Occipital lobe (tissue), 3 donors: ENCODE measurements at places on chromosomes 4 and X.

DNA sequence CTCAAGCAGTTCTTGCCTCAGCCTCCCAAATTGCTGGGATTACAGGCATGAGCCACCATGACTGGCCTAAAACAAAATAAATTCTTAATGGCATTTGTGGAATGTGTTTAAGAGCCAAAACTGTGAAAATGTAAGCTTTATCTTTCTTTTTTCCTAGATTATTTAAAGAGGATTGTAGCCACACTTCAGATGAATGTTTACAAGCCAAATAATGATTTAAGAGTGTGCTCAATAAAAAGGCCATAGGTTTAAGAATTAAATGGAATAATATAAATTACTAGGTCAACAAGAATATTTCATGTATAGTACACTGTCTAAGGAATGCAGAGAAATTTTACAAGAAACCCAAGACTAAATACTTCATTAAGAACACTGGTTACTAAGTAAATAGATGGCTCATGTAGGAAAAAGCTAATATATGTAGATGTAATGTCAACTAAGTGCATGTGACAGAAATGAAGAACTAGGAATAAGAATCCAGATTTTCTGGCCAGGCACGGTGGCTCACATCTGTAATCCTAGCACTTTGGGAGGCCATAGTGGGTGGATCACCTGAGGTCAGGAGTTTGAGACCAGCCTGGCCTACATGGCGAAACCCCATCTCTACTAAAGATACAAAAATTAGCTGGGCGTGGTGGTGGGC lies 21.3 kb upstream of the UGDH start:
- no peak for DNase-seq

GRCh38 chr4:41504167-41504818 lies 33.7 kb upstream of the LIMCH1 start:
- DNase-seq, result no peak

GRCh38 chr4:13728761-13729160 lies 101.2 kb upstream of the BOD1L1 start:
- DNase-seq, result peak; percentile 10

DNA sequence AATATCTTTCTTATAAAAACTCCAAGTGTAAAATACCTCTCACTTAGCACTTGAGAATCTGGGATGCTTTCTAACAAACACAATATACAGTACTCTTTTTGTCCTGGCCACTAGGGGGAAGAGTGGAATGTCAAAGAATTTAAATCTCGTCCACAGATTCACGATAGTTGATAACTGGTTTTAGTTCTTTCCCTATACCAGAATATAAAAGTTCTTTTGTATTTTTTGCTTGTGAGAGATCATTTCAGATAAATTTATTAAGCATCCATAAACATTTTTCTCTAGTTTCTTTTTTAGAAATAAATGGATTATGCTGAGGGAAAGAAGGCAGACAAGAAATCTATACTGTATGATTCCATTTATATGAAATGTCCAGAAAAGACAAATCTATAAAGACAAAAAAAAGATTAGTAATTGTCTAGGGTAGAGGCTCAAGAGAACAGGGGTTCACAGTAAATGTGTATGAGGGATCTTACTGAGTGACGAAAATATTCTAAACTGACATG lies 50.4 kb downstream of the MGARP start:
- DNase-seq, result no peak

DNA sequence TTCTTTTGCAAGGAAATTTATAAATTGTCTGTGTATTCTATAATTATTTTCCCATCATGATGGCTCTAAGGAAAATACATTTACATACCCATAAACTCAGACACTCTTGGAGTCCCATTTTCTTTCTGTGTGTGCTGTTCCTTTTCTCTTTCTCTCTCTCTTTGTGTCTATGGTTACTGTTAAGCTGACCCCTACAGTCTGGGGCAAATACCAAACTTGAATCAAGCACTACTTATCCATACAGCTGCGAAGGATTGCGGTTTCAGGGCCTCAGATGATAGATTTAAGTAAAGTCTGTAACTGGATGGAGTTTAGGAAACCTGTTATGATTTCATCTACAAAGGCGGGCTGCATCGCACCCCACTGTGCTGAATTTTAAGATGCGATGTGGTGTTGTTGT lies 150.2 kb downstream of the SHROOM3 start:
- no peak for DNase-seq

DNA sequence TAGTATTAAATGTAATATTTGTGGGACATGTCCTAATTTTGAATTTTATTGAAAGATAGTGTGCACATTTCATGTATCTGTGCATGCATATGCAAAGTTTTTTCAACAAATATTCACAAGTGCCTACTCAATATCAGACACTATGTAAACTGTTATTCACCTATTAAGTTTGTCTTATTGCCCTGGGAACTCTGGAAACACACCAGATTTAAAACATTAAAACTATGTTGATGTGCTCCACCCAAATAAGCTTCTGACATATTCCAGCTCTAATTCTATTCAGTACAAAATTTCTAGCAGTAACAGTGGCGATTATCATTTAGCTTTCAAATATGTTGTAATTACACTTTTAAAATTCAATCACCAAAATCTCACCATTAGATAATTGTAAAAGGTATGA lies 183.1 kb upstream of the TTC29 start:
- DNase-seq, result no peak

DNA sequence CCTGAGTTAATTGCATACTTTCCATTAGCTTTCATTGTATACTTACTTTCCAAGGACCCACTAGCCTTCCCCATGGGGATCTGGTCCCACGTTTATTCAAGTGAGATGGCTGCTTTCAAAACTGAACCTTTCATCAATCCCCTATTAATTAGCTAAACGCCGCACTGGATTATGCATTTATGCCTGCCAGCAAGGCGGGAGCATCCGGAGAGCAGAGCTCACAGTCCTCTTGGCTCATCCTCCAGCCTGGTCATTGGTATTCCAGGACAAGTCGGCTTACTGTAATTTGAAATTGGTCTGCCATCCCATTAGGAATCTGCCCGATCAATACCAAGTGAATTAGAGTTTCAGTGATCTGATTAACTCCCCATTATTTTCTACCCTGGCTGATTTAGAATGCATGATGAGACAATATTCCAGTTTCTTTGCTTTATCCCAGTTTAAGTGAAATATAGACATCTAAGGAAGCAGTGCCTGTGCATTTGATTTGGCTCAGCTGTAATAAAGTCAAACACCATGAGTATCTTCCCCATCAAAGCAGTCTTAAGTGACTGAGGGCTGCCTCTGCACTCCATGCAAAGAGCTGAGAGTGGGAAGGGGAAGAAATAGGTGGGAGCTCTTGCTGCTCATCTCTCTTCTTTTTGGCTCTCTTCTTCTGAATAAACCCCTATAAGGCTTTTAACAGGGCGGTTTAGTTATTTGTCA lies 411.4 kb downstream of the GPAT3 start:
- no peak for DNase-seq

GRCh38 chr4:1969928-1970723 lies 38.6 kb downstream of the NELFA start:
- no peak for DNase-seq

GRCh38 chrX:38657562-38657961 lies 96.2 kb downstream of the TSPAN7 start:
- no peak for DNase-seq

- DNase-seq, result no peak
Observed at GRCh38 chr4:152339576-152339975, 196.3 kb downstream of the FBXW7 start.

DNA sequence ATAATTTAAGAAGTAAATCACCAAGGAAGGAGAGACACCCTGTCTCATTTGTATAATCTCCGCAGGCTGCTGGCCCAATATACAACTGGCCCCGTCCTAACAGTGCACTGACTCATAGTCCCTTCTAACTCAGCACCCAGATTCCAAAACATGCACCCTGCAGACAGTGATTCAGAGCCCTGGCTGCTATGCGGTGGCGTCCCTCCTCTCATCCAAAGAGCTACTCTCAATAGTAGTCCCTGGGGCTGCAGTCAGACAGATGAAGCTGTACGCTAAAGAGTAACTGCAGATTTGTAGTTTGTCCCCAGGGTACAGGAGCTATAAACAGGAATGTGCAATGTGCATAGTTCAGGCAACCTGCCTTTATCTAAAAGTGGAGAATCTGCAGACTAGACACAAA lies 23.0 kb downstream of the GABRA3 start:
- DNase-seq, result peak; percentile 13

- DNase-seq, result no peak
Observed at GRCh38 chr4:38449506-38450174, 214.4 kb upstream of the KLF3 start.

GRCh38 chr4:152938237-152938947 lies 2.3 kb downstream of the FHDC1 start:
- DNase-seq, result peak; percentile 42

DNA sequence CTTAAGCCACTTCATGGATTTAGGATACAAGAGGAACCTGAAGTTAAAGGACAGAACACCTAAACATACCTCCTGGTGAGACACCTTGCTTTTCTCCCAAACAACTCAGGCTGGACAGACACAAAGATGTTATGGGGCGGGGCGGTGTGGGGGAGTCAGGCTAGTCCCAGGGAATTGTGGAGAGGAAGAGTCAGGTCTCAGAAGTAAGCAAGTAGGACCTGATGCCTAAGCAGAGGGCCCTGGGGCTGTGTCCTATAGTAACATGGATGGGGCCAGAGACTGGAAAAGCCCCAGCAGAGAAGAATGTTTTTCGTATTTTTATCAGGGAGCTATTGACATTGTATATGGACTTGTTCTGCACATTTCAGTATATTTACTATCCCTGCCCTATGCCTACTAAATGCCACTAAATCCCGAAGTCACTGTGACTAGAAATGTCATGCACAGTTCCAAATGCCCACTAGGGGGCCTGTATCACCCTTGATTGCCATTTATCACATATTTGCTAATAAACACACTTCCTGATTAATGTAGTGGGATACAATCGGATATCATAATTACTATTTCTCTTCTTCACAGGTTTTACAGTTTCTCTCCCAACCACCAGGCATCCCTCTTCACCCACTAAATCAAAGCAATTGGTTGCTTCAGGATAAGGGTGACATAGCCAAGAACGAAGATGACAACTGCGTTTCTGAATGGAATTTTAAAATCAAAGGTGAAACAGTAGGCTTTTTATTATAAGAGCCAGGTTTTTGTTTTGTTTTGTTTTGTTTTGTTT lies 23.8 kb upstream of the ARHGAP10 start:
- DNase-seq, result no peak

DNA sequence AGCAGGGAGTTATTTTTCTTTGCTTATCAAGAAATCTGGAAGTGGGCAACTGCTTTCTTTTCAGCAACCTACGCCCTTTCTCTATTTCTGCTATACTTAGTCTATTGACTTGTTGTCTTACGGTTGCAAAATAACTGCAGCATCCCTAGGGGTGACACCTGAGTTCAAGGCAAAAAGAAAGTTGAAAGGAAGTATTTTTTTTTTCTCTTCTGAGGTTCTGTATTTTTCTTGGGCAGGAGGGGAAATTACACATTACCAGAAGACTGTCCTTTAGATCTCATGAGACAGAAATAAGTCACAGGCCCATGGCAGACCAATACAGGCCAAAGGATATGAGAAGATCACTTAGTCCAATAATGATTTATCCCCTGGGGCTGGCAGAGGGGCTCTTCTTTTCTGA lies 204.7 kb upstream of the CASK start:
- DNase-seq, result no peak

- no peak for DNase-seq
Observed at GRCh38 chrX:103524747-103525146, 5.5 kb upstream of the RAB40A start.

DNA sequence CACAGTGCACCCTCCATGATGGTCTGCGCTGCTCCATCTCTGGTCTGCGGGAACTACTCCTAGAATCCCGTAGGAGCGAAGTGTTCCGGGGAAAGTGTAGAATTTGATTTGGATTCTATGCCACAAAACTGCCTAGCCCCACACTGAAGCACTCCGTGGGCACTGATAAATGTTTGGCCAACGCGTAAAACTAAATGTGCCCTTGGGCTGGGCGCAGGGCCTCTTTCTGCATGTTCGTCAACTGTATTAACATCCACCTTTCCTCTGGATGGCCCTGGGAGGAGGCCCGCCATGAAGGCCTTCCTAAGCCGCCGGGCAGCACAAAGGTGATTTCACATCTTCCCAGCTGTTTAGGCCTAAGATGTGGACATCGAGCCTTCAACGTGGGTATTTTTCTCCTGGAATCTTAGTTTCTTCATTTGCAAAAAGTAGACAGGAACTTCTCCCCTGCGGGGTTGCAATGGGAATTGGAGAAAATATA lies 2.6 kb downstream of the MSX1 start:
- no peak for DNase-seq

- DNase-seq, result no peak
Observed at GRCh38 chrX:39650768-39651347, 446.9 kb downstream of the BCOR start.

GRCh38 chr4:26161030-26161824 lies 159.6 kb upstream of the RBPJ start:
- no peak for DNase-seq

GRCh38 chr4:110853242-110853641 lies 230.4 kb upstream of the PITX2 start:
- no peak for DNase-seq

DNA sequence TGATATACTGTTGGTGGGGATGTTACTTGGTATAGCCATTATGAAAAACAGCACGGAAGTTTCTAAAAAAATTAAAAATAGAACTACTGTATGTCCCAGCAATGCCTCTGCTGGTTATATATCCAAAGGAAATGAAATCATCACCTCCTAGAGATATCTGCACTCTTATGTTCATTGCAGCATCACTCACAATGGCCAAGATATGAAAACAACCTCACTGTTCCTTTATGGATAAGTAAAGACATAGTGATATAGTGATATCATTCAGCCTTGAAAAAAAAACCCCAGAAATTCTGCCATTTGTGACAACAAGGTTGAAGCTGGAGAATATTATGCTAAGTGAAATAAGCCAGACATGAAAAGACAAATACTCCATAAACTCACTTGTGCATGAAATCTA lies 543.8 kb upstream of the SLIT2 start:
- DNase-seq, result no peak

DNA sequence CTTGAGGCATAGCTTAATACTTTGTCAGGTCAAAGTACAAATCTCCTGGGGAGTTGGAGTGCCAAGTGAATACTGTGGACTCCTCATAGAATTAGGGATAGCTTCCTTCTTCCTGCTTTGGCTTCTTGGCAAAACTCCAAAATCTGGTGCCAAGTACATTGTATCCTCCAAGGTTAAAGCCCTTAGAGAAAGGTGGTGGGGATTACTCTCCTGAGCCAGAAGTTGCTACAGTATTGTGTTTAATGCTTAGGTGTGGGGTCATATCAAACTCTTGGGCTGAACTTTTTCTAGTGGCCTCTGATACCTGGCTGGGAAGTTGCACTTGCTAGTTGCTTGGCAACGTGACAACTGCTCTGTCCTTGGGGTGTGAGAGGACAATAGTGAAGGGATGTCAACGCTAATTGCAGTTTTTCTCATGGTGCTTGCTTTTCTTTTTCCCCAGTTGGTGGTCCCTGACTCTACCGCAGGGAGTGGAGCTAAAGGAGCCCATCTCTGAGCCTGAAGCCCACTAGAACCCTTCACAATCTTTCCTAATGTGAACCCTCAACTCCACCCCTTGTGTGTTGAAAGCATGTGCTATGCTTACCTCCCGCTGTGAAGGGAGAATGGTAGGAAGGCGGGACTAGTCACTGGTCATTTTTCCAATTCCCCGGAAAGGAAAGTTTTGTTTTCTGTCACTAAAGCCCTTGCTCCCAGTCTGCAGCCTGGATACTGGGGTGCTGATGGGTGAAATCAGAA lies 35.5 kb downstream of the DLG3 start:
- no peak for DNase-seq

- DNase-seq, result no peak
Observed at GRCh38 chrX:22186165-22186564, 86.5 kb upstream of the CBLL2 start.

- DNase-seq, result no peak
Observed at GRCh38 chrX:71871367-71871766, 39.3 kb upstream of the NHSL2 start.
